Stimulated activated CD8-positive, alpha-beta memory T cell treated with anti-CD3 and anti-CD28 coated beads, Interleukin-15, amount 100 ng/mL, for 48 hours (primary cell): ENCODE measurements at places on chromosomes 3 and 15.

GRCh38 chr15:40310001-40310959 lies 2.5 kb upstream of the PLCB2 start:
- peak; percentile 45 for DNase-seq

GRCh38 chr3:194854206-194854605 lies 168.5 kb downstream of the FAM43A start:
- DNase-seq = no peak

GRCh38 chr3:134651347-134652041 lies 672 bp upstream of the KY start:
- DNase-seq = no peak

DNA sequence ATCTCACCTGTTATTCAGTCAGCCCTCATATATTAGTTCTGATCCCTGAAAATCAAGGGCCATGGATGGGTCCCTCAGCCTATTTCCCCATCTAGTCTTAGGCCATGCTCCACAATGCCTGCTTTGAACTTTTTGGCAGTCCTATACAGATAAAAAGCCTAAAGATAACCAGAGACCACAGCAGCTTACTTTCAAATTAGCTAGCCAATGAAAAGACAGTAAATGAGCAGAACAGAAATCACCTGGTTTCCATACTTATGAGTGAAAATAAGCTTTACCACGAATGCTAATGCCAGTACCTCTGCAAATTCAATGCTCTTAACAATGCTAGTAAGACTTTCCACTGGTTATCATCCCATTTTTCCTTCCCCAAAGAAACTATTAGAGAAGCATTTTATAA lies 141.6 kb upstream of the SPRED1 start:
- no peak for DNase-seq

DNA sequence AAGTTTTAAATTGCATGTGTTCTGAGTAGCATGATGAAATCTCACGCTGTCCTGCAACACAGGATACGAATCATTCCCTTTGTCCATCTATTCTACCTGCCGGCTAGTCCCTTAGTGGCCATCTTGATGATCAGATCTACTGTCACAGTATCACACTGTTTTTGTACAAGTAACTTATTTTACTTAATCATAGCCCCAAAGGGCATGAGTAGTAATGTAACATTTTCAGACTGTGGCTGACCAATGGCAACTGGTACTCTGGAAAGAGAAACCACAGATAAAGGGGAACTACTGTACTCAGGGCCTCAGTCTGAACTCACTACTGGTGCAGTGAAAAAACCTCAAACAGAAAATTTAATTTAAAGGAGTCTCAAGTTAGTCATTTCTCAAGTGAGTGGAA lies 127.3 kb upstream of the MRPL3 start:
- DNase-seq = no peak

DNA sequence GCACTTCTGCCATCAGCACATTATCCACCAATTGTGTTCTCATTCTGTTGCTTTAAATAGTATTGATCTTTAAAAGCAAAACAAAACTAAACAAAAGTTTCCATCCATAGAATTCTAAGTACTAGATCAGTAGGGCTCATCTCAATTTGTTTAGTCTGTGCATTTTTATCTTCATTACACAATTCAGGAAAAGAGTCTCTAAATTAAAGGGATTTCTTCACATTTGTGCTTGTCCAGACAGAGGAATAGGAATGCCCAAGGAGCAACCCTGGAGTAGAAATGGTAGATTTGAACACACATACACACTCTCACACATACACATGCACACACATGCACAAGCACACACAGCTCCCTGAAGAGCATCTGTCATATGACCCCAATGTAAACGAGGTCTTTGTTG lies 21.4 kb downstream of the LMCD1 start:
- no peak for DNase-seq

GRCh38 chr3:121111914-121112612 lies 204.1 kb downstream of the STXBP5L start:
- no peak for DNase-seq

- no peak for DNase-seq
Measured at GRCh38 chr3:70876154-70876553, 563.7 kb upstream of the MDFIC2 start.

GRCh38 chr3:49609815-49610214 lies 55.5 kb downstream of the BSN start:
- DNase-seq = no peak

DNA sequence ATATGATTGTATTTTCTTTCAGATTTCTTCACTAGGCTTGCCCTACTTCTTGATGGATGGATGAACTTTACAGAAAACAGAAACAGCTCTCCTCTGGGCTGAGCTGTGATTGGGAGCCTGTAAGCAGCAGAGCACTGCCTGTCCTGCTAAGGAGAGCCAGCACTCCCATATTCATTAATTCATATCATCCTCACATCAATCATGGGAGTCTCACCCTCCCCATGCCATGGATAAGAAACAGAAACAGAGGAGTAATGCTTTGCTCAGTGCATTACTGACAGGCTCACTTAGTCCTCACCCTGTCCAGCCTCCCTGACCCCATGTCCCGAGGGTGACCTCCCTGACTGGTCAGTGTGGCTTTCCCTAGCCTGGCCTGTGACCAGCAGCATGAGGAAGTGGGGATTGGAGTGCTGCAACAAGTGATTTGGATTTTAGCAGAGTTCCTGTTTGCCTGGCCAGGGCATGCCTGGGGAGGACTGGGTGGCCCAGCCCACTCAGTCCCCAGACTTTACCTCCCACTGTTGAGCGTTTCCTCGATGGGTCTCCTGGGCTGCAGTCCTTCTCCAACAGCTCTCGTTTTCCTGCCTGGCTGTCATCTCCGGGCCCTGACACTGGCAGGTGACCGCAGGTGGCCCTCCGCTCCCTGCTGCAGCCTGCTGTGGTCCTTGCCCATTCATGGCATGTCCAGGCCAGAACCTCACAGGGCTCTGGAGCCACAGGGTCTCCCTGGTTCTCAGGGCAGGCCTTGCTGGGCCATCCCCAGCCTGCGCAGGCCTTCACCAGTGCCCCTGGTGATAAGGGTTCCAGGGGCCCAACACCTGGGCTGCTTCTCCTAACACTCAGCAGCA lies 1.3 kb upstream of the TMIE start:
- no peak for DNase-seq

DNA sequence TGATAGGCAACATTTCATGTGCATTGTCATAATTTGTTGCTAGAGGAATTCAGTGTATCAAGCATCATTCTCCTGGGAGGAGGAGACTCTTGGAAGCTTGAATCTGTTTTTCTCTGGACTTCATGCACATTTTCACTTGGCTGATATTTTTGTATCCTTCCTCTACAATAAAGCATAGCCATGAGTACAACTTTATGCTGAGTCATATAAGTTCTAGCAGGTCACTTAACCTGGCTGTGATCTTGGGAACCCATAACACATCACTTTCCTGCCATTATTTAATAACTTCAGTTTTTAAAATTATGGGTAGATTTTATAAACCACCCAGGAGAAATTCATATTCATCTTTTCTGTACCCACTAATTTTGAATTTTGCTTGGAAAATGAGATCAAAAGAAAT lies 203.0 kb upstream of the CD96 start:
- DNase-seq = no peak

GRCh38 chr3:147398813-147399534 lies 7.4 kb downstream of the ZIC4 start:
- DNase-seq = no peak

- no peak for DNase-seq
Measured at GRCh38 chr15:81633889-81634288, 259.9 kb upstream of the TMC3 start.

- no peak for DNase-seq
Measured at GRCh38 chr15:71585159-71585558, 225.2 kb upstream of the NR2E3 start.

- DNase-seq = no peak
Measured at GRCh38 chr3:45816544-45816943, 20.2 kb upstream of the SLC6A20 start.

DNA sequence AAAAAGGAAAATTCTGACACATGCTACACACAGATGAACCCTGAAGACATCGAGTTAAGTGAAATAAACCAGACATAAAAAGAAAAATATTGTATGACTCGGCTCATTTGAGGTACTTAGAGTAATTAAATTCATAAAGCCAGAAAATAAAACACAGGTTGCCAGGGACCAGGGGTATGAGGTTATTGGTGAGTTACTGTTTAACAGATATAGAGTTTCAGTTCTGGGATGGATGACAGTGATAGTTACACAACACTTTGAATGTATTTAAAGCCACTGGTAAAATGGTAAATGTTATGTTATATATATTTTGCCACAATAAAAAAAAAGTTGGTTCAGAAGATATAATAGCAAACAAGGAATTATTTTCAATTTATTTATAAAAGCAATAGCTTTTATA lies 436.1 kb upstream of the WNT5A start:
- no peak for DNase-seq

GRCh38 chr3:42013691-42014457 lies 52.0 kb upstream of the ULK4 start:
- DNase-seq = no peak

DNA sequence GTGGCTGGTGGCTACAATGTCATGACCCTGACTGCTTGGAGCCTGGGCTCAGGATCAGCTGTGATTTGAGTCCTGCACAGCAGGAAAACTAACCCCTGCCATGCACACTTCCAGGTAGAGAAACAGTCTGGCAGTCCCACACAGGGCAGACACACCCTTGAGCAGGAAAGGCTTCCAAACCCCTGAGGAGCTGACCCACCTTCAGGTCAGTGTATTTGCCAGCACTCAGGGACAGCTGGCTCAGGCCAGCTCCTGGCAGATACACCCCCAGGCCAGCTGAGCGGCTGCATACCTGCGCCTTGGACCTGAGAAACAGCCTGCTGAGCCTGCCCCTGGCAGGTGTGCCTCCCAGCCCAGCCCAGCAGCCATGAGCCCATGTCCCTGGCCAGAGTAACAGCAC lies 22.2 kb upstream of the CDAN1 start:
- no peak for DNase-seq

GRCh38 chr3:127670229-127670559 lies 2.6 kb upstream of the ABTB1 start:
- DNase-seq = no peak

GRCh38 chr3:189808246-189809007 lies 177.2 kb downstream of the TP63 start:
- DNase-seq = no peak

DNA sequence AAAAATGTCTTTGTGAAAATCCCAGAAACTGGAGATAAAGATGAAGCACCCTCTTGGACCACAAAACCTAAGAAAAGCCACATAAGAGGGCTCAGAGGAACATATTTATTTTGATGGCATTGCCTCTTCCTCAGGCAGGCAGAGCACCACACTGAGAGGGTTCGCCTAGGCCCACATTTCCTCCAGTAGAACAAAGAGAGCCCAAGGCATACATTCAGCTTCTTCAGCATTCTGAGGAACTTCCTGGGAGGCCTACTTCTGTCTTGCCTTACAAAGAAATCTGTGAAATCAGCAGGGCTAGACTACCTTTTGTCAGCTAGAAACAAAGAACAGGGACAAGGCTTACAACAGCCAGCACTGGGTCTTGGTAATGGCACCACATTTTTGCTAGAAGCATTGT lies 1325.3 kb downstream of the SI start:
- no peak for DNase-seq

DNA sequence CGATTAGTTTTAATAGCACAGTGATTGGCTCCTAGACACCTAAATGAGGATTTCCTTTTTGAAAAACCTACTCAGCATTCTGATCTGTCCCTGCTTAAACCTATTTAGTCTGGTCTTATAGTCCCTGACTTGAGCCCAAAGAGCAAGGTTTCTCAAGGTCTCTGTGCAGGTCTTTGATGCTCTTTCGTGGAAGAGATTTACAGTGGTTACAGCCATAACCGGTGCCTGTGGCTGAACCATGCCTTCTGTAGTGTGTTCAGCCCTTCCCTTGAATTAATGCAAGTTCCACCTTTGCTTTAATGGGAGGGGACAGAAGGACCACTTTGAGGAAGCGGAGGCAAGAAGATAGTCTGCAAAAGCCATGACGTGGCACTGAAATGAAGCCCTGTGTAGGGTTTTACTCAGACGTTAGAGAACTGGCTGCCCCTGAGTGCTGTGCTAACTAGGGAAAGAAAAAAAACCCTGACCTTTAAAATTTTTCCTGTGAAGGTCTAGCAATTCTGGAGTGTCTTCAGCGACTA lies 43.0 kb downstream of the ZBTB38 start:
- peak; percentile 18 for DNase-seq

DNA sequence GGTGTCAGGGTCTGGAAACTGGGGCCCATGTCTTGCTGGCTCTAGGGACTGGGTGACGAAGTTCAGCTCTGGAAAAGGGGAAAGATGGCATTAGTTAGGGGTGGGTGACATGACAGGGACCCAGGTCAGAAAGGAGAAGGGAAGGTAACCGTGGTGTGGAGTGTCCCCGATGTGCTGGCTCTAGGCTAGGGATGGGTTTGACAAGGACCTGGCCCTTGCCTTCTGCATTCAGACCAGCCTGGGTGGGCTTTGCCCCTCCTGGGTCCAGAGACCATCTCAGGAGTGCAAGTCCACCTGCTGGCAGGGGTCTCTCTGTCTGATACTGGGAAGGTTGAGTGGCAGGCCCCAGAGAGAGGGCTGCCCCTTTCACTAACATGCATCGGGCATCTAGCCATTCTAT lies 28.7 kb upstream of the ATP2B2 start:
- DNase-seq = no peak

DNA sequence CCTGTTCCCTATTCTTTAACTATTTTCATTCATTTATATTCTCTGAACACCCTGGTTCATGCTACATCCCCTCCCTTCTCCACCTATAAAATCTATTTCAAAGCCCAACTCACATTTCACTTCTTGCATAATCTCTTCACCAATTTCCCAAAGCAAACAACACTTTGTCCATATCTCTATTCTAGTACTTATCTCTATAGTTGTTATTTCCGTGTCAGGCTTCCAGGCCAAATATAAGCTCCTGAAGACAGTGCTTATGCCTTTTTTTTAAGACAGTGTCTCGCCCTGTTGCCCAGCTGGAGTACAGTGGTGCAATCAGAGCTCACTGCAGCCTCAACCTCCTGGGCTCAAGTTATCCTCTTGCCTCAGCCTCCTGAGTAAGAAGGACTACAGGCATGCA lies 43.6 kb downstream of the DNAH12 start:
- no peak for DNase-seq

GRCh38 chr15:63887630-63888029 lies 53.9 kb upstream of the HERC1 start:
- DNase-seq = no peak

DNA sequence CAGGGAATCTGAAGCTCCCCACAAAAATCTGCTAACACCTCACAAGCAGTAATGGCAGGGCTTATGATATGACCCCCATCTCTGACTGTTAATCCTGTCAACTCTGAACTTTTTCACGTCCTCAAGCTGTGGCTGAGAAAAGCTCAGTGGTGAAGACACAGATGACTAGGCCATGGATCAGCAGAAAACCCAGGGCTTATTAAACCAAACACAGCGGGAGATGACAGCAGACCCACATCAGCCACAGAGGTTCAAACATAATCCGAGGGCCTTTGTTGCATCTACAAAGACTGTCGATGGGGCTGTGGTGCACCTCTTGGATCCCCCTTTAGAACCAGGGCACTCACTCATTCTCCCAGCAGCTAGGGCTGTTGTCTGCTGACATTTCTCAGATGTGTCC lies 50.4 kb downstream of the GLB1 start:
- DNase-seq = peak; percentile 42

DNA sequence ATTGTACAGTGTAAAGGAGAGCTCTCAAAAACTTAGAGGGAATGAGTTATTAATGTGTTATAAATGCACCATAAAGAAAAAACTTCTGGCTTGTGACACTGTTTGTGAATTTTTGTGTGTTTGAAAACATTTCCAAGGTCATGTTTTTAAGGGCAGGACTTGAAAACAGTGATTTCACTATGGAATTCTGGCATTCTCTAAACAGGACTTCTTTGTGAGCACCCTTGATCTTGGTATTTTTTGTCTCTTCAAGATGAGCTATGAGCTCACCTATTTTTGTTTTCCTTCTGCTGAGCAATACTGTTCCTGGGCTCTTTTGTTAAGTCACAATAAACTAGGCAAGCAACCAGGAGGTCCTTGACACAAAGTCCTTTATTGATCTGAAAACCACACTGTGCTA lies 284.4 kb downstream of the RBMS3 start:
- DNase-seq = no peak
